ENCODE measurements at places on chromosomes 5 and 9.

- no peak for DNase-seq
Observed at GRCh38 chr5:179287071-179287470, 58.2 kb downstream of the ADAMTS2 start.

GRCh38 chr5:180424094-180424493 is 70.1 kb upstream of the CNOT6 start:
- no peak for DNase-seq

- no peak for DNase-seq
Observed at GRCh38 chr5:91175708-91176107, 207.4 kb downstream of the ARRDC3 start.

DNA sequence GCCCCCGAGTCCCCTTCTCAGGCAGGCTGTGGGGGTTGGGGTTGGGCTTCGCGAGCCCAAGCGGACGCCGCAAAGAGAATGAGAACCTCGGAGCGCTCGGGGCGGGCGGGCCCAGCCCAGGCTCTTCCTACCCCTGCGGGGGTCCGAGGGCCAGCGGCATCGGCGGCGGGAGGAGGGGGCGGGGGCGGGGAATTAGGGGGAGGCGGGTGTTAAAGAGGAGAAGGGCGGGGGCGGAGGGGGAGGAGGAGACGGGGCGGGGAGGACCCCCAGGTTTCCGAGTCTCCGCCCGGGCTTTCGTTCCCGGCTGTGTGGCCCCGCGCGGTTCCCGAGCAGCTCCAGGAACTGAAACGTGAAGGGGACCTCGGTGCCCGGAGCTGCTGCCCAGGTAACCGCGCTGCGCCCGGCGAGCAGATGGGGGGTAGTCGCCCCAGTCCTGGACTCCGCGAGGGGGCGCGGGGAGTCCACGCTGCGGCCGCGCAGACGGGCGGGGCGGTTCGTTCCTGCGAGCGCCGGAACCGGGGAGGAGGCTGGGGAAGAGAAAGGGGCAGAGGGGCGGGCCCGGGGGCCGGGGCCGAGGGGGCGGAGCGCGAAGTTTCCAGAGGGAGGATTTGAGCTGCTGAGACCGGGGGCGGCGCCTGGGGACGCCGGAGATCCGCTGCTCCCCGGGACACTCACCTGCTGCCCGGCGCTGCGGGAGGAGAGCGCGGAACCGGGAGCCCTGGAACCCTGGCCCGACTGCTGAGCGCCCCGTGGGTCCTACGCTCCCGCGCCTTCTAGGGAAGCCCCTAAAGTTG is 38.4 kb upstream of the PLEKHG4B start:
- DNase-seq: peak; percentile 50

- DNase-seq: no peak
Observed at GRCh38 chr5:172862165-172862801, 28.2 kb downstream of the ERGIC1 start.

DNA sequence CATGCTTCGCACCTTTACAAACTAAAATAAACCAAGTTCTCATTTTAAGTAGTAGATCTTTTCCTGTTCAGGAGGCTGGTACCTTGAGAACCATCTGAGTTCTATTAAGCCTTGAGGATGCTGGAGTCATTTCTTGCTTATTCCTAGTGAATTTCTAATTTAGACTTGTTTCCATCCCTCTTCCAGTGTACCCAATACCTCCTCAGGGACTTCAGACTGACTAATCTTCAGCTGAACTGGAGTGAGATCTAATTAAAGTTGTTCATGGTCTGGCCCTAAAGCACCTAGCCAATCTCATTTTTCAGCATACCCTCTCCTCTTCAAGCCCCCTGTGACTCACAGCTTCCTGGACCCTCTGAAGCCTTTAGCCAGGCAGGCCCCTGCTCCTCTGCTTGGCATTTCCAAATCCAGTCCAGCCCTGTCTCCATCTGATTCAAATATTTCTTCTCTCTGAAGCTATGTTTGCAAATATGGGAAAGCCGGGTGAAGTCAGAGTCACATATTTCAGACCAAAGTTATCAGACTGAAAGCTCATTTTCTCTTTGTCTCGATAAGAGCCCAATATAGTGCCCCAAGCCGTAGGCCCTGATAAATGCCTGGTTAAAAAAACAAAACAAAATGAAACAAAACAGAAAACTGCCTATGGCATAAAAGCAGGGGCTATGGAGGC is 19.4 kb upstream of the TNFSF15 start:
- DNase-seq: no peak

DNA sequence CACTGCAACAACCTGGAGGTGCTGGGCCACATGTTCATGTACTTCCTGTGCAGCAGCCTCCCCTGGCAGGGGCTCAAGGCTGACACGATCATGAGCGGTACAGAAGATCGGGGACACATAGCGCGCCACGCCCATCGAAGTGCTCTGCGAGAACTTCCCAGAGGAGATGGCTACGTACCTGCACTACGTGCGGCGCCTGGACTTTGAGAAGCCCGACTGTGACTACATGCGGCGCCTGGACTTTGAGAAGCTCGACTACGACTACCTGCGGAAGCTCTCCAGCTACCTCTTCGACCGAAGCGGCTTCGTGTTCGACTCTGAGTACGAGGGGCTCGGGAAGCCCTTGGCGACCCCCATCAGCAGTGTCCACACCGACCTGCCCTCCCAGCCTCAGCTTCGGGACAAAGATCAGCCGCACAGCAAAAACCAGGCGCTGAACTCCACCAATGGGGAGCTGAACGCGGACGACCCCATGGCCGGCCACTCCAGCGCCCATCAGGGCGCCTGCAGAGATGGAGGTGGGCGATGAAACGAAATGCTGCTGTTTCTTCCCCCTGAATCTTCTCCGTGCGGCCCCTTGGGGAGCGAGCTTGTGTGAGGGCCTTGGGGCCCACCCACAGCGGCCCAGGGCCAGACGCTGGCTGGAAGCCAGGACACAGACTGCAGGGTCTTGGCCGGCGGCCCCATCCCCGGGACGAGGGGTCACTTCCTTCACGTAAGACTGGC is 56.5 kb downstream of the JAK2 start:
- DNase-seq: no peak

- no peak for DNase-seq
Observed at GRCh38 chr9:136423432-136424146, 13.1 kb downstream of the PMPCA start.

GRCh38 chr9:27338527-27338903 is 41.6 kb upstream of the EQTN start:
- DNase-seq: peak; percentile 58

GRCh38 chr5:139640421-139641115 is 7.6 kb upstream of the CXXC5 start:
- DNase-seq: peak; percentile 59

Measured in femur (tissue), 1 donor.